ENCODE measurements at places on chromosomes 3 and 15.

GRCh38 chr3:128523591-128523990, 30.6 kb upstream of the GATA2 start:
- DNase-seq = no peak

DNA sequence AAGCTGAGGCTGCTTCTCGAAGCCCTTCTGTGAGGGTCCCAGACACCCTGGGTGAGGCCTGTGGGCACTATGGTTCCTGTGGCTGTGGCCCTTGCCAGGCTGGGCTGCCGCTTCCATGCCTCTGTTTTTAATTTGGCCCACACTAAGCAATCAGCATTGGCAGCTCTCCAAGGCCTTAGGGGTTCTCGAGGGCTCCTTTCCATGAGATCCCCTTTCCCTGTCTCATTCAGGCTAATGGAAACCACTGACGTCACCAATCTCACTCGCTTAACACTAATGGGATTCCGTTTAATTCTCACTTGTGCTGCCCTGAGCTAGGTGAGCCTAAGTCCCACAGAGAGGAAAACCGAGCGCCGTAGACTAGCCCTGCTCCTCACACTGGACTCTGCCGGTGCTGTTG, 60.2 kb upstream of the RAB6B start:
- no peak for DNase-seq

GRCh38 chr3:140225996-140226395, 291.0 kb downstream of the CLSTN2 start:
- DNase-seq = no peak

GRCh38 chr15:81478354-81478753, 104.3 kb upstream of the TMC3 start:
- no peak for DNase-seq

Data from activated CD4-positive, alpha-beta T cell treated with anti-CD3 and anti-CD28 coated beads for 48 hours (primary cell).